ENCODE measurements at places on chromosomes 7 and 10. TPM values are rescaled to one million over a fixed set of nuclear protein-coding genes. Genes with fewer than 3 reads are reported as not detected.

AKR1E2 gene
- total RNA-seq: 8.7 TPM

DNA sequence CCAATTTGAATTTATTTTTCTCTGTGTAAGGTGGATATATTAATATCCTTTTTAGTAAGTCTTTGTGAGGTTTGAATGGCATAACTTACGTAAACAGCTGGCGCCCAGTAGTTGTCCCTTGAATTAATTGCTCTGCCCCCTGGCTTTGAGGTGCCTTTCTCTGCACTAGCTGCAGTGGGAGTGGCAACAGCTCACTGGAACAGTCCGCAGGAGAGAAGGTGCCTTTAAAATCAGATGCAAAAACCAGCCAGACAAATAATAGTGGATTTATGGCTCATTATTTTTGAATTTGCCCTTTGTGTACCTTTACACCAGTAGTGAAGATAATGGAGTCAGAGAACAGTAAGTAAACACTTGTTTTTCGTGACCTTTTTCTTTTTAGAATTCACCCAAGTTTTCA is 11.8 kb downstream of the FERD3L start:
- DNase-seq: no peak
- H3K27ac ChIP-seq: no peak overlapping the region
- H3K4me1 ChIP-seq: no peaks in the 10 kb centered on the region

GRCh38 chr10:86730227-86730626 is 26.2 kb upstream of the BMPR1A start:
- no peak overlapping the region for H3K4me3 ChIP-seq
- no peak overlapping the region for H3K27ac ChIP-seq
- H3K27me3 ChIP-seq: peaks cover 5% of the 10 kb centered on the region
- DNase-seq: no peak
- H3K4me1 ChIP-seq: peaks cover 2% of the 10 kb centered on the region

DNA sequence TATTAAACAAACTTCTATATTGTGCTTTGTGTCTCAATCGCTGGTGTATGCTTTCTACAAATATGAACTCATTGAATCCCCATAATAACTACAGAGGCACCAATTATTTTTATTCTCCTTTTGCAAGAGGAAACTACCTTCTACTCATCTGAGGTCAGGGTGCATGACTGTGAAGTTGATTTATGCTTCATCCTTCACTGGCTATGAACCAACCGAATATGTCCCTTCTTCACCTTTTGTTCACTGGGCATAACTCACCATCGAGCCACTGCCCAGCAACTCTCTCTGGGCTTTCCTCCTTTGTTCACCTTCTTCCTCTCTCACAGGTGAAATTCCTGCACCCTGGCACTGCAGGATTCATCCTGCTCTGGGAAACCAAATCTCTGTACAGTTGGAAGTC is 61.3 kb upstream of the PFKP start:
- H3K36me3 ChIP-seq: peaks cover 5% of the 10 kb centered on the region
- no peak overlapping the region for H3K4me3 ChIP-seq
- no peak overlapping the region for H3K27ac ChIP-seq
- H3K4me1 ChIP-seq: no peaks in the 10 kb centered on the region
- no peak for DNase-seq
- peaks cover 7% of the 10 kb centered on the region for H3K27me3 ChIP-seq

DNA sequence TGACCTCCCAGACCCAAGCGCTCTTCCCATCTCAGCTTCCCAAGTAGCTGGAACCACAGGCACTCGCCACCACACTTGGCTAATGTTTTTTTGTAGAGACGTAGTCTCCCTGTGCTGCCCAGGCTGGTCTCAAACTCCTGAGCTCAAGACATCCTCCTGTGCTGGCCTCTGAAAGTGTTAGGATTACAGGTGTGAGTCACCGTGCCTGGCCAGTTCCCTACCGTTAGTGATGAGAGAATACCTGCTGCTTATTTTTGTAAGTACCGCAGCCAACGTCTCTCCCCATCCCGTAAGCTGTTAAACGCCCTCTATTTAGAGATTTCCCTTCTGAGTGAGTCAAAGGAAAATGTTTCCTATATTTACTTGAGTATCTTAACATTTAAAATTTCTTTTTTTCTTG is 38.5 kb upstream of the PDLIM1 start:
- no peak overlapping the region for H3K4me3 ChIP-seq
- H3K27ac ChIP-seq: no peak overlapping the region
- H3K4me1 ChIP-seq: no peaks in the 10 kb centered on the region
- DNase-seq: no peak
- peaks cover 4% of the 10 kb centered on the region for H3K36me3 ChIP-seq
